ENCODE measurements at places on chromosomes 6 and 20.
A peak's percentile ranks its signal among the peaks of the same experiment; 100 is the strongest.

DNA sequence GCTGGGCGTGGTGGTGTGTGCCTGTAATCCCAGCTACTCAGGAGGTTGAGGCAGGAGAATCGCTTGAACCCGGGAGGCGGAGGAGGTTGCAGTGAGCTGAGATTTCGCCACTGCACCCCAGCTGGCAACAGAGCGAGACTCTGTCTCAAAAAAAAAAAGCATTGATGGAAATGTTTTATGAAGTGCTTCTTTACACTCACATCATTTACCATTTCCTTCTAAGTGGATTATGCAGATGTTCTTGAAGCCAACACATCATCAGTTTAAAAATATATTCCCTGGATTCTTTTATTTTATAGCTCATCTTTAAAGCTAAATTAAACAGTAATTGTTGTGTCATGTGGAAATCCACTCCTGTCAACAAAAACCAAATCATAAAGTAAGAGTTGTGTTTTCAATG lies 35.9 kb upstream of the HDDC2 start:
- DNase-seq = no peak

DNA sequence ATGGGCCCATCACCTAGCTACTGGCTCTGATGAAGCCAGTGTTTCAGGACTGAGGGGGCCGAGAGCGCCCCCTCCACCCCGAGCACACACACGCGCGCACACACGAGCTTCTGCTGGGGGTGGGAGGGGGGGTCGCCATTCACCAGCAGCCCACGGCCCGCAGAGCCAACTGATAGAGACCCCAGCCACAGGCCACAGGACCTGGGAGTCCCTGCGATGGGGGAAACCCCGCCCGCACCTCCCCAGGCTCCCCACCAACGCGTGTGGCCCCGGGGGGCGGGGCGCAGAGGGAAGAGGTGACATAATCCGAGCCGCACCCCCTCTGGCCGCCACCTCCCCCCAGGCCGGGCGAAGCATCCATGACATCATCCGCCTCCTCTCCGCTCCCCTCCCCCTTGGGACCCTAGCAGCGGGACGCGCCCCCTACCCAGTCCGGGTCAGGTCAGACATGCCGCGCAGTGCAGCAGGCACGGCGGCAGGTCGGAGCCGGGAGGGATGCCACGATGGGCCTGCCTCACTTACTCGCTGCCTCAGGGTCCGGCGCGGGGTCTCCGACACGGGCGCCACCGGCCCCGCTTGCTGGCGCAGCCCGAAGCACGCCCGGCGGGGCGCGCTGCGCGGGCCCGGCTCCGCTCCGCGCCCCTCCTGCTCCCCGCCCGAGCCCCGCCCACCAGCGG lies at the start of gene LZTS3:
LZTS3 (minus strand) TSS at position 617 of the 677 bp plus-strand sequence. CDS start 6,386 bp downstream, outside the sequence.
- DNase-seq = peak; percentile 52

- no peak for DNase-seq
Measured at GRCh38 chr6:101909366-101909765, 515.9 kb downstream of the GRIK2 start.

DNA sequence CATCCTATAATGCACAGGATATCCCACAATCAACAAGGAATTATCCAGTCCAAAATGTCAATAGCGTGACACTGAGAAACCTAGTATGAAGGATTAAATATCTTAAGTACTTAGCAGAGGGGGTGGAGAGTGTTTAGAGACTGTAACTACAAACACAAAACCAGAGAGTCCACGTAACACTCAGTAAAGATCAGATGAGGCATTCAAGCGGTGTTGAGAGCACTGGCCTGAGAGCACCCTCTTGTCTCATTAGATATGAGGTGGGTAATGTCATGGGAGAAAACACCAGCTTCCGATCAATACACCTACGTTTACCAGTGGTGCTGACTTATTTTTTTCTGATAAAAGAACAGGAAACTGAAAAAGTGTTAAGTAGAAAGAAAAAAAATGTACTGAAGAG lies 2.3 kb downstream of the FAM184A start:
- no peak for DNase-seq

DNA sequence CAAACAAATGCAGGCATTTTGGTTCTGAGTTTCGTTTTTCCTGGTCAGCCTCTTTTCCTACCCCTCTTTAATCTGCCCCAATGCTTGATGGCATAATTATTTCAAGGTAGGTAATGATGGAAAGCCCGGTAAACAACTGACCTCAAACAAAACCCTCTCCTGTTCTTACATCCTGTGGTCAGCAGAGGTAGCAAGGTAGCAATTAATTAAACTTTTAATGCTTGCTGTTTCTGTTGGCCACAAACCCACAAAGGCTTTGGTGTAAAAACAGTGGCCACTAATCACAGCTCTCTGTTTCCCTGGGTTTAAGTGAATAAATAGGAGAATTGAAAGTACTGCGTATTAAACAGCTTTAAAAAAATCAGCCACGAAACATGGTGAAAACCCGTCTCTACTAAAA lies 261.5 kb upstream of the SOX4 start:
- no peak for DNase-seq

- DNase-seq = peak; percentile 20
Measured at GRCh38 chr20:63183422-63184146, 32.3 kb downstream of the YTHDF1 start.
